ENCODE measurements at places on chromosomes 12 and 14.

DNA sequence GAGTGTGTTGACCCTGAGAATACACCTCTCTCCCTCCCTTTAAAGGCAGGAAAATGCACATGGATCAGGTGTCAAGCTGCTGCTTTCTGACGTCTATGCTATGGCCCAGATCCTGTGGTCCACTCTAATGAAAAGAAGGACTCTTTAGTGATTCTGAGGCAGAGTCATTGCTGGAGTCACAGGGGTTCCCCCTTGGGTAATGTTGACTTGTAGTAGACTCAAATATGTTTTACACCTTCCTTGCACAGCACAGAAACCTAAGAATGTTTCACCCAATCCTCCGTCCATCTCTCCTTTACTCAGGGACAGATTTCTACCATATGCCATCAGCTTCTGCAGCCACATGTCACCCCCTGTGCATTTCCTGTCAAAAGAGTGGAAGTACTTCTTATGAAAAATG, 525.4 kb downstream of the TMEM121 start:
- no peak for DNase-seq

- DNase-seq, result peak; percentile 17
Measured at GRCh38 chr14:52015411-52016030, 26.2 kb downstream of the RTRAF start.

- no peak for DNase-seq
Measured at GRCh38 chr12:56728139-56728861, 3.2 kb upstream of the NACA start.

DNA sequence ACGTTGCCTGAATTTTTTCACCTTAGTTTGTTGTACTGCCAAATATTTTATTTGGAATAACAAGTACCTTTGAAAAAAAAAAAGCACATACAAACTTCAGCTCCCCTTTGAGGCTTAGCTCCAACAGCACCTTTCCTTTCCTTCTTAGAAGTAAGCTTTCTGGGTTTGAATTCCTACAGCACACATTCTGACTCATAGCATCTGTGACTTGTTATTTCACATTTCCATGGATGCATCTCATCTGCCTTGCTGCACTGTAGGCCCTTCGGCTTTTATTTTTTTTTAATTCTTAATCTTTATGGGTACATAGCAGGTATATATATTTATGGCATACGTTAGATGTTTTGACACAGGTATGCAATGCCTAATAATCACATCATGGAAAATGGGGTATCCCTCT, 7.2 kb downstream of the LGALS3 start:
- no peak for DNase-seq

GRCh38 chr14:74936731-74937130, 13.7 kb upstream of the RPS6KL1 start:
- no peak for DNase-seq

- DNase-seq, result no peak
Measured at GRCh38 chr14:20706657-20707355, 18.2 kb downstream of the ANG start.

GRCh38 chr12:65663648-65664047, 160.6 kb upstream of the HMGA2 start:
- no peak for DNase-seq

DNA sequence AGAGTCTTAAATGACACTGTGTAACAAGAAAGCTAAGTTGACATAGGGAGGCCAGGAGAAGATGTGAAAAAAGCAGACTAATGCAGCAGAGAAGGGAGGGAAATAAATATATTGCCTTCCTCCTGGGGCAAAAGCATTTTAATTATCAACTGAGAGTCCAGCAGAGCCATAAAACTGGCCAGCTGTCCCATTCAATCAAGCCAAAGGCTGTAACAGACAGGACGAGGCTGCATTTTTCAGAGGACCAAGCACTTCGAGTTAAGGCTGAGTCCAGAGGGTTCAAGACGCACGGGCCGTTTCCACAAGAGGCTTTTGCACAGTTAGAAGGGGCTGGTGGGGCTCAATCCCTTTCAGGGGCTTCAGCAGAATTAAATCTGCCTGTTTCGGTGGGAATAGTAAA, 20.4 kb downstream of the MAP3K9 start:
- DNase-seq, result no peak

- peak; percentile 64 for DNase-seq
Measured at GRCh38 chr12:49358483-49359141, 8.7 kb upstream of the SPATS2 start.

GRCh38 chr14:31307198-31307597, 99.6 kb upstream of the HECTD1 start:
- DNase-seq, result no peak

GRCh38 chr12:130336723-130337487, 782 bp upstream of the PIWIL1 start:
- DNase-seq, result no peak

All from SHP77 treated with DMSO at 0.1 percent for 48 hours (cell line).